Dermis blood vessel endothelial cell (primary cell): ENCODE measurements at places on chromosomes 5 and 9. TPM values are rescaled to one million over a fixed set of nuclear protein-coding genes. Genes with fewer than 3 reads are reported as not detected.

Gene CKMT2
- total RNA-seq: 0.51 and 0.56 TPM in 2 replicates

Gene PGM5
- total RNA-seq: 110 and 128 TPM in 2 replicates

Gene OBP2B
- total RNA-seq: not detected in 2 replicates

Gene TNFSF15
- 2.0 and 5.4 TPM in 2 replicates for total RNA-seq
